NCI-H524 (cell line): ENCODE measurements at places on chromosomes 2 and 18.
A peak's percentile ranks its signal among the peaks of the same experiment; 100 is the strongest.

GRCh38 chr2:224724331-224724730 is 8.2 kb upstream of the CCDC195 start:
- DNase-seq = no peak

DNA sequence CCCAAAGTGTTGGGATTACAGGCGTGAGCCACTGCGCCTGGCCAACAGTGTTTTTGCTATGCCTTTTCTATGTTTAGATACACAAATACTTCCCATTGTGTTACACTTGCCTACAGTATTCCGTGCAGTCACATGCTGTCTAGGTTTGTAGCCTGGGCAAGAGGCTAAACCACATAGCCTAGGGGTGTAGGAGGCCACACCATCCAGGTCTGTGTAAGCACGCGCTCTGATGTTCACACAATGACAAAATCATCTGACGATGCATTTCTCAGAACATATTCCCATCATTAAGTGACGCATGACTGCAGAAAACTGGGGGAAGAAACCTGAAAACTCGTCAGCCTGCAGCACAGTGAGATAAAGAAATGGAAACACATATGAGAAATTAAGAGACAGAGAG is 46.1 kb upstream of the TWIST2 start:
- DNase-seq = no peak

DNA sequence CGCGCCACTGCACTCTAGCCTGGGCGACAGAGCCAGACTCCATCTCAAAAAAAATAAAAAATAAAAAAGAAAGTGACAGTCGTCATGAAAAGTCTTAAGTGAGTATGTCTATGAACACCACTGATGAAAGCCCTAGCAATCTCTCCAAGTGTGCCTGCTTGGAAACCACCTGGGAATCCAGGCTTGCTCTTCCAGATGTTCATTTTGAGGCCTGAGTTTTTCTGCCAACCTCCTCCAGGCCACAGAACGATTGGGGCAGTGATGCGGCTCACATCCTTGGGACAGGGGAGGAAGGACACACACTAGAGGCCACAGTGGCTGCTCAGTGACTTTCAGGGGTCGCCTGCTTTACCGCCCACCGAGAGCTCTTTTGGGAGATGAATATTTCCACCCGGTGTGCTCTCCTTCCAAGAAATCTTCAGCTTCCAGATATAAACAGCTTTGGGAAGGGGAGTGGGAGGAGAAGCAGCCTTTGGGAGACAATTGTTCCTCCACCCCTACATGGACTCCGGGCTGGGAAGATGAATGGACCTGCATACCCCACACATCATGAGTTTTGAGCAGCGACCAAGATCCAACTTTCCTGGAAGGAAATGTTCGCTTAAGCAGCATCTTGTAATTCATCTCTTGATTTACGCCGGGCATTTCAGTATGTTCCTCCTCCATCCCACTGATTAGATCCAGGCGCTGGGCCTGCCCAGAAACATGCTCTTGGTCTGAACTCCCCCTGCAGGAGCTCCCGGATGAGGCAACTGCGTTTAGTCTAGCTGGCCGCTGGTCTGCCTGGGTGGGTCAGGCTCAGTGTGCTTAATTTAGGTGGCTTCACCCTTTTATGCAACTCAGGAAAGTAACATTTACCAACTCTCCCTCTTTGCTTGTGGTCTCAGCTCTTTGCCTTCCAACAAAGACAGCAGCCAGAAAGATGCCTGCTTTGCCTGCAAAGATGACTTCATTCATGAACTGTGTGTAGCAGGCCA is 6.2 kb upstream of the ARMC9 start:
- DNase-seq = no peak

GRCh38 chr2:142100139-142100873 is 30.5 kb downstream of the LRP1B start:
- DNase-seq = no peak

- DNase-seq = no peak
Observed at GRCh38 chr2:23546913-23547312, 161.9 kb downstream of the KLHL29 start.

DNA sequence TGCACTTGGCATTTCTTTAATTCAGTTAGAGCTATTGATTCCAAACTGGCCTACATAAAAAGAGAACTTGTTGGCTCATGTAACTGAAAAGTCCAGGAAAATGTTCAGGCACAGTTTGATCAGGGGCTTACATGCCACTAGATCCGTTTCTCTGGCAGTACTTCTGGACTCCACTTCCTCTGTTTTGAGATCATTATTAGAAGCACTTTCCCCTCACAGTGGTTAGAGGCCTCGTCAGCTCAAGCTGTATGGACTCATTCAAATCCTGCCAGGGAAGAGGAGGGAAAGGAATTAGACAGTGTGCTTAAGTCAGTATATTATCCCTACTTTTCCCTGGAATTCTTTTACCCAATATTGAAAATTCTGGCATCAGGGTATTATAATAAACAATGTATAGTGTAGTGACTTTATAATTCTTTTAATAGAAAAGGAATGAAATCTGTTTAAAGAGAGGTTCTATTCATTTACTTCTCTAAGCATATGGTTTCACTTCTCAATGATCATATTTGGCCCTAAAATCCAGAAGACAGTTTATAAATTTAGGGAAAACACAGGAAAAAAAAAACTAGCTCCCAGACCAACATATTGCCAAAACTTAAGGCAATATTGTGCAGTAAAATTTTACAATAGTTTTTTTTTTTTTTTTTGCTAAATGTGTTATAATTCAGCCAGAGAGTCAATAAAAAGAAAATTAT is 92.0 kb downstream of the ARMC9 start:
- no peak for DNase-seq

- DNase-seq = no peak
Observed at GRCh38 chr2:73117441-73117840, 4.7 kb upstream of the RAB11FIP5 start.

DNA sequence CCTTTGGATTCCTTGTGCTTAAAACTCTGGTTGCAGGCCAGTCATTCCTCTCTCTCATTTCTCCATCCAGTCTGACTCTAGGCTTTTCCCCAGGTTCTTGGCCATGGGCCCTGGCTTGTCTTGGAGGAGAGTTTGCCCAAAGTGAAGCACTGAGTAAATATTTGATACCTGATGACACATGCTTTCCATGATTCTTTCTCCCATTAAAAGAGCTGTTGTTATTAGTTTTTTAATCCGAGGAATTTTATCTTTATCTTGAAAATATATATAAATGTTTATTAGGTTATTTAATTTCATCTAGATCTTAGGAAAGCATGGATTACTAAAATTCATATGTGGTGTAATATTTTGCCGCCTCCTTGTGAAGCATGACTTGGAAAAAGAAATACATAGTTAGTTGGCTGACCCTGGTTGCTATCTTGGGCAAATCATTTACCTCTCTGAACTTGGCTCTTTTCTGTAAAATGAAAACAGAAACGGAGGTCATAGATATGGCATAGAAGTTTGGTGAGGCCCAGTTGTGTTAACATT is 650.1 kb downstream of the SLC4A3 start:
- no peak for DNase-seq

DNA sequence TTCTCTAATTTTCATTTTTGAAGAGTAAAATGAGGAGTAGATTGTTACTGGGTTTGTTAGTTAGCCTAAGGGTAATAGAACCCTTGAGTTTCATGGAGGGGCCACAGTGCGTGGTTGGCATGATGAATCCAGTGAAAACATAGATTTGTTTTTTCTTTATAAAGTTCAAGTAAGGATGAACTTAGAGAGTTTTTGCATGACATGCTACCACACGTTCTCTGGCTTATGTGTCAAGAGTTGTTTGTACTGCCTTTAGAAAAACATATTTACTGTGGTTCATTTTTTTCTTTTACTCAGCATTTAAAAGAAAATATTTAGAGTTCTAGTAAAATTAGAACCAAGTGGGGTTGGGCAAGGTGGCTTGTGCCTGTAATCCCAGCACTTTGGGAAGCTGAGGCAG is 21.8 kb downstream of the RBM44 start:
- no peak for DNase-seq

- no peak for DNase-seq
Observed at GRCh38 chr2:187008111-187008510, 159.1 kb upstream of the ZSWIM2 start.

GRCh38 chr2:15201009-15201408 is 360.1 kb downstream of the NBAS start:
- DNase-seq = no peak

- no peak for DNase-seq
Observed at GRCh38 chr2:224221455-224221913, 180.4 kb downstream of the FAM124B start.

DNA sequence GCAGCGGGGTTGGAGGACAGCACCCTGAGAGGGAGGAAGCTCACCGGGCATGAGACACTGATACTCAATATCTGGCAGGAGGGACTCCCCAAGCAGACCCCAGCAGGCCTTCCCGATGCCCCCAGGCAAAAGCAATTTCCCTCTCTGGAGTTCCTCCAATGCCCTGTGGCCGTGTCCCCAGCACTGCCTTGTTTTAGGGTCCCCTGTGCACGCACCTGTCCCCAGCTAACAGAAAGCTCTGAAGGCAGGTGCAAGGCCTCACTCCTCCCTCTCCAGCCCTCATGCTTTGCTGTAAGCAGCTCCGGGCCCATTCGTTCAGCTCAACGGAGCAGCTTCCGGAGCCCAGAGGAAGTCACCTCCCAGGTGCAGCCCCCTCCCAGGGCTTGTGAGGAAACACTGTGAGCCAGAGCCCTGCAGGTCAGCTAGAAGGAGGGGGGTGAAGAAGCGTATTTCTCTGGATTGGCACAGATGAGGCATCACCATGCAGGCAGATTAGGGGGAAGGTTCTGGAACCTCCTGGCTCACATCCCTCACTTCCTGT is 50.3 kb upstream of the ID2 start:
- no peak for DNase-seq

GRCh38 chr2:219536425-219536824 is 7.2 kb downstream of the CHPF start:
- no peak for DNase-seq

- DNase-seq = no peak
Observed at GRCh38 chr2:165499131-165499530, 29.6 kb downstream of the CSRNP3 start.

DNA sequence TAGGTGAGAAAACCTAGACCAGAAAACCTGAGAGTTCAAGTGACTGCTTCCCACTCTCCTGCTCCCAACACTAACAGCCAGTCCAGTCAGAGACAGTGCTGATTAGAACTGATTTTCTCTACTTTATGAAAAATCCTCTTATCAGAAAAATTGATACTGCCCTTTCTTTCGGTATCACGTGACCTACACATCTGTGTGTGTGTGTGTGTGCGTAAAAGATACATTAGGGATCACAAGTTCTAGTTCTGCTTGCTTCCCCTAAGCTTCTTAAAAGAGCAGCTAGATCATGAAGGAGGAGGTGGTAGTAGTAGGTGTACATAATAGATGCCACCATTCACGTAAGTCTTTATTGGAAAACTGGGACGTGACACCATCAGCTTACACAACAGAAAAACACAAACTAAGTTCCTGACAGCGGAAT is 1.5 kb downstream of the ARL5A start:
- DNase-seq = peak; percentile 5

GRCh38 chr2:81249152-81249551 is 944.6 kb upstream of the LRRTM1 start:
- DNase-seq = no peak

- no peak for DNase-seq
Observed at GRCh38 chr2:99382143-99382542, 45.0 kb downstream of the EIF5B start.

GRCh38 chr18:25326361-25326952 is 25.5 kb downstream of the ZNF521 start:
- no peak for DNase-seq

DNA sequence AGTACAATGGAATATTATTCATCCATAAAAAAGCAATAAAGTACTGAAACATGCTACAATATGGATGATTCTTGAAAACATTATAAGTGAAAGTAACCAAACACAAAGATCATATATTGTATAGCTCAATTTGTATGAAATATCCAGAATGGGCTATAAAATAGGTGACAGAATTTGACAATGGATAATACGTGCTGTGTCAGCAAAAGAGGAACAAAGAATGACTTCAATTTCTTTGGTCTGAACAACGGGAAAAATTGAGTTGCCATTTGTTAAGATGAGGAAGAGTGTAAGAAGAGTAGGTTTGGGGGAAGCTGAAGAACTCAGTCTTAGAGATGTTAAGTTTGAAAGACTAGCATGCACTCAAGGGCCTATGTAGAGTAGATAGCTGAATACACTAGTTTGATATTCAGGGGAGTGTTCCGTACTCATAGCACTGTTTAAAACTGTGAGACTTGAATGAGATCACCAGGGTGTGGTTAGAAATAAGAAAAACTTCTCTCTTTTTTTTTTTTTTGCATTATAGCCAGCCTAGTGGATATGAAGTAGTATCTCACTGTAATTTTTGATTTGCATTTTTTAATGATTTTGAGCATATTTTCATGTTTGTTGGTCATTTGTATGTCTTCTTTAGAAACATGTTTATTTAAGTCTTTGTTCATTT is 213.6 kb downstream of the NR4A2 start:
- DNase-seq = no peak

DNA sequence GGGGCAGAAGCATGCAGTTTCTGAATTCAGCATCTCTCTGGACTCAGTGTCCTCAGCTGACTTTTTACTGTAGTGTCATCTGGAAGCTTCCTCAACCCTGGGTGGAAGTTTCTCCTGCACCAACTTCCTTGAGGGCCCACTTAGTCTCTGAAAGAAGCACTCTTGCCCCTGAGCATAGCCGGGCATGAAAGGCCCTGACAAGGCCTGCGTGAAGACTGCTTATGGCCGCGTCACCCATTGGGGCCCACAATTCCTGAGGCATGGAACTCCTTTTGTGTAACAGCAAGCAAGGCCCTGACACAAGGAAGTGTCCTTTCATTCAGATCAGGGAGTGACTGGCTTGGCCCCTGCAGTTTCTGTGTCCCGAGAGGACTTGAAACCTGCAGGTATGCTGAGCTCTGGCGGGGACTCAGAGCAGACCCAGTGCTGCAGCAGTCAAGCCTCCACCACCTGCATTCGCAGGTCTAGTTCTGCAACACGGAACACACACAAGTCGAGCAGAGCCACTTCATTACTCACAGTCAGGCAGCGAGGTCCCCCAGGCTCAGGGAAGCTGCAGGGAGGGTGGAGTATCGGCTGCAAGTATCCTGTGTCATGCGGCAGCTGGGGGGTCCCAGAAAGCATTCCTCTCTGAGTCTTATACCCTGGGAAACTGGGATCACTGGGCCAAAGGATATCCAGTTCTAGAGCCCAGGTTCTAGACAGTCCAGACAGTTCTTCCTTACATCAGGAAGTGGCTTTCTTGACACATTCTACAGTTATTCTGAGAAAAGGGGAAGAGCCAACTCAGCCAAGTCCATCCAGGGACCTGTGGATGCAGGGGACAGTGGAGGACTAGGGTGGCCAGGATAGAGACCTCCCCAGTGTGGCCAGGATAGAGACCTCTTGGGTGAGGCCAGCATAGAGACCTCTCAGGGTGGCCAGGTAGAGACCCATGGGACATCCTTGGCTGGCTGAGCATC is 35.6 kb upstream of the PRLH start:
- no peak for DNase-seq

- DNase-seq = no peak
Observed at GRCh38 chr2:72573232-72573631, 252.6 kb downstream of the EXOC6B start.

DNA sequence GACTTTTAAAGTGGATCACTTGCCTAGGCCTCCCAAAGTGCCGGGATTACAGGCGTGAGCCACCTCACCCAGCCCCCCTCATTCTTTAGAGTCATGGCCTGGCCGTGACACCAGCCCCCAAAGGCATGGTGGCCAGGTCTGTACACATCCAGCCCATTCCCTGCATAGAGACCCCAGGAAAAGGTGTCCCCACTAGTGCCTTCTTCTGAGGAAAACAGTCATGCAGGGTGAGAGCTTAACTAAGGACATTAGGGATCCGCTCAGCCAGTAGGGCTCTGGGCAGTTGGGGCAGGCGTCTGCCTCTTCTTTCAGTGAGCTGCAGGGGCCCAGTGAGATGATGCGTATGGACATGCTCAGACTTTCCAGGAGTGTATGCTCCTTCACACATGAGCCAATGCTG is 5.7 kb upstream of the AMER3 start:
- DNase-seq = no peak
